Activated CD4-positive, alpha-beta T cell treated with anti-CD3 and anti-CD28 coated beads for 36 hours (primary cell): ENCODE measurements at places on chromosomes 6 and 20.
A peak's percentile ranks its signal among the peaks of the same experiment; 100 is the strongest.

DNA sequence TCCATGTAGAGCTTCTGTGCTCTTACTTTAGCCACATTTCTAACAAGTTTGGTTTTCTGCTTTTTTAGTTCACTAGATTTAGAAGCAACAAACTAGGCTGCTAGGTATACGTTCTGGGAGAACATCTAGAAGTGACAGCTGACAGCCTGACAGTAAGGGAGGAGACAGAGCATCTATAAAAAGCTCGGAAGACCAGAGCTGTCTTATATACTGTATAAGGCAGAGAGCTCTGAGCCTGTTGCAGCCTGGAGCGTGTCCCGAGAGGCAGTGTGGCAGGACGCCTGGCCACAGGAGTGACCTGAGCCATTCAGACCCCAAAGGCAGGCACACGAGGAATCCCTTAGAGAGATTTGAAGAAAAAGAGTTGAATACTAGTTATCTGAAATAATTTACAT, 24.6 kb downstream of the PPP1R14C start:
- DNase-seq = no peak

- DNase-seq = no peak
Observed at GRCh38 chr6:74731931-74732330, 473.9 kb downstream of the COL12A1 start.

DNA sequence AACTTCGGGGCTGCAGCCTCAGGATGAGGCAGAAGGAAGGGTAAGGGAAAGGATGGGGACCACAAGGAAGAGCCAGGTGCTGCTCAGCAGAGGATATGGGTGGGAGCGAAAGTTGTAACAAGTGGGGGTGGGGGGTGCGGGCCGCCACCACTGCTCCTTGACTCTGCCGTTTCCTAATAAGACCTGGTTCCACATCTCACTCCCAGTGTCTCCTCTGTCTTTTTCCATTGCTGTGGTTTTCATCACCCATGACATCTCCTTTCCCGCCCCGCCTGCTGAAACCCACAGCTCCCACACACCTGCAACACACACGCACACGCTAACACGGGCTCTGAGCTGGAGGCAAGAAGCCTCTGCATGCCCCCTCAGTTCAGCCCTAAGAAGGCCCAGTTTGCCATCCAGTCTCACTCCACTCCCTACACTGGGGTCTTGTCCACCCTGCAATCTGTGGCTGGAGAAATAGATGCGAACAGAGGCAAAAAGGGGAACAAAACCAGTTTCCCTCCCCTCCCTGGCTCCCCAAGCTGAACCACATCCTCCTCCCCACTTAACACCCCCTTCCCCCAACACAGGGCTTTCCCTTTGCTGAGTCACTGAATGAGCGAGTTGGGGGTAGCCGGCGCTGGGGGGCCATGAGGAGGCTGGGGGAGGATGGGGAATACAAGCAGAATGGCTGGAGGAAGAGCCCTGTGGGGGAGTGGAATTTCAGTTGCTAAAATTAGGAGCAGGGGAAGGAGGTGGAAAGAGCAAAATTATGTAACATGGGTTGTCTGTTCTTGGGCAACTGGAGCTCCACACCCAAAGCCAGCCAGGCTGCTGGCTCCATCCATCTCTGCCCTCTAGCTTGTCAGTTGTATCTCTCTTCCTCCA, 11.5 kb downstream of the NFKBIL1 start:
- peak; percentile 82 for DNase-seq

DNA sequence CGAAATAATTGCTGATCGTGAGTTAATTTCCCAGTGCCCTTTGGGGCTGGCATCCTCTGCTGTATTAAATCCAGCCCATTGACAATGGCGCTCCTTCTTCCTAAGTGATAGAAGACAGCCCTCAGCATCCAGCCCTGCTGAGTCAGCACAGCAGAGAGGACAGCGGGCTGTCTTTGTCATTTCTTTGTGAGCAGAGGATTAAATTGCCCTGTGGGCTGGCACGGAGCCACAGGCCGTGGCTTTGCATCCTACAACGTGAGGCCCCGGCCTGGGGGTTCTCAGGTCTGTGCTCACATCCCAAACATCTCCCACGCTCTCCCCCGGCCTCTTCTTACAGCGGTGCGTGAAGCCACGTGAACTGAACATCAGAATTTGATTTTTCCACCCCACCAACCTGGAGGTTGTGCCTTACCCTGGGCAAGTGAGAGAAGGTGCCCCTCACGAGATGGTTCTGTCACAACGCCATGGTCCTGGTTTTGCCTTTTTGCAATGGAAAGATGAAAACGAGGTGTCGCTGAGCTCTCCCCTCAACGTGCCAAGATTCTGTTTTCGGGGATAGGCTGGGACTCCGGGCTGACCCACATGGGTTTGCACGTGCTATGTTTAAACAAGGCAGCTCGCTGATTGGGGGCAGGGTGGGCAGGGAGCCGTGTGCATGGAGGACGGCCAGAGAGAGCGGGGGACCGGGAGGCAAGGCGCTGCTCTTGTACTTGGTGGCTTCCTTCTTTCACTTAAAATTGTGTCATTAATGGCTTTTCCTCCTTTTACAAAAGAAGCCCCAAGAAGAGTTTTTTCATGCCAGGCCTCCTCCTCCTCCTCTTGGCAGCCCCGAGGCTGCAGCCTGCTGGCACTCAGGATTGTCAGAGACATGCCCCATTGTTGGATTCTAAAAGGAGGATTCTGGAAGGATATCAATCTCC, 19.5 kb downstream of the CDH4 start:
- no peak for DNase-seq

DNA sequence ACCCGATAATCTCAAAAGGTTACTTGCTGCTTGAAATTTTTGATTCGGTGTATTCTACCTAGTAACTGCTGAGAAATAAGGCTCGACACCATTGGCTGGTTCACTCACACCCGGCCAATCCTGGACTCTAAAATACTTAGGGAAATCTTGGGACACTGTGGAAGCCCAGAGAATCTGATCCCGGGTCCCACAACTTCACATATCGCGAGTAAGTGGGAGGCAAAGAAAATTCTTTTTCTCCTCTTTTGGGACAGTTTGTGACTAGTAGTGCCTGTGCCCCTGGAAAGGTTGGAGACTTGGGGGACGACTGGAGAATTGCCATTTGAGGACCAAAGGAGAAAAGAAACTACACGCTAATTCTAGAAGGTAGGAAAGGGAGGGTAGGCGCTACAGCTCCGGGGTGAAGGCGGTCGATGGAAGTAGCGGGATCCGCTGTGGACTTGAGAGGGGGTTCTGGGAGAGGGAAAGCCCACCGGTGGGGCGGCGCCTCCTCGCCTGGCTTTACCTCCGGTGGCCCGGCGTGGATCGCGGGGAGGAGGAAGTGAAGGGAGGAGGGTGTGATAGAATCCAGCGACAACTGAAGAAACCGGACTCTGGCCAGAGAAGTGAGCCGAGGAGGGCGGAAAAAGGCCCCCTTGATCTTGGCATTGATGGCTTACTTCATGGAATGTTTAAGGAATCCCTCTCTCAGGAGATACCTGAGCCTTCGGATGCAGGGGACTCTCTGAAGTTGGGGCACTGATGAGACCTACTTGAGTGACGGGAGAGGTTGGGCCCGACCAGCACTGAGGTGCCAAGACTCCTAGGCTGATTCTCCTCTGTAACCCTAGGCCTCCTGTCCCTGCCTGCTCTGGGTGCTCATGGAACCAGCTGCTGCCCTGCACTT, 18.8 kb upstream of the BTN3A3 start:
- DNase-seq = peak; percentile 62

- DNase-seq = no peak
Observed at GRCh38 chr6:35385457-35386202, 43.3 kb downstream of the PPARD start.

GRCh38 chr20:49501917-49502316, 19.4 kb upstream of the KCNB1 start:
- no peak for DNase-seq

DNA sequence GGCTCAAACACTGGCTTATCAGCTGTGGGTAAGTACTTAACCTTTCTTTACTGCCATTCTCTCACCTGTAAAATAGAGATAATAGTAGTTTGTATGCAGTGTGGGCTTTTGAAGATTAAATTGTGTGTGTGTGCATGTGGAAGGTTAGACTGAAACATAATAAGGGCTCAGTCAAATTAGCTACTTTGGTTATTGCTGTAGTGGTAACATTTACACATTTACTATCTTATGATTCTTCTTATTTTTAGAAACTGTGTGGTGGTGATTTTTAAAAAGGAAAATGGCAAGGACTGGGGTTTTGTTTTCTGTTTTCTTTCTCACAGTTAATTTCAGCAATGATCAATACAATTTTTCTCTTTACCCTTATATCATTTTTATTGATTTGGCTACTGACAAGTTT, 206.9 kb downstream of the NKAIN2 start:
- no peak for DNase-seq

- no peak for DNase-seq
Observed at GRCh38 chr20:17430125-17430950, 100.8 kb downstream of the BFSP1 start.

- DNase-seq = no peak
Observed at GRCh38 chr20:40895182-40895581, 133.4 kb upstream of the TOP1 start.

GRCh38 chr20:23438661-23439060, 824 bp upstream of the CSTL1 start:
- no peak for DNase-seq

GRCh38 chr6:160276126-160276525, 17.5 kb upstream of the SLC22A2 start:
- no peak for DNase-seq

- no peak for DNase-seq
Observed at GRCh38 chr6:115194981-115195638, 852.3 kb upstream of the HS3ST5 start.

DNA sequence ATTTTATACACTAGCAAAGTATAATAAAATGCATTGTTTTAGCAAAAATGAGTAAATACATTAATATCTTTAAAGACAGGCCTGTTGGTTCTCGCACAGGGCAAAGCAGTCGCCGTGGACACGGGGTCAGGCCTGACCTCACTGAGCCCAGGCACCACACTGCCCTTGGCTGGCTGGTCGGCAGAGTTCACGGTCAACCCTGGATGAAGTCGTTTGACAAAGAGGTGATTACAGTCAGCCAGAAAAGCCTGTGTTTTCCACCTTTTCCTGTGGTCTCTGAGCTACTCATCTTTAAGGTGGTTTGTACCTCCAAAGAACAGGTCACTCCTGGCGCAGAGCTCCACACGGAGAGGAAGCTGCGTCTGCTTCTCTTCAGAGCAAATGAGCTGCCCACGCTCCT, 191.5 kb downstream of the DLL1 start:
- no peak for DNase-seq

- DNase-seq = no peak
Observed at GRCh38 chr6:12208673-12209072, 81.5 kb upstream of the EDN1 start.

DNA sequence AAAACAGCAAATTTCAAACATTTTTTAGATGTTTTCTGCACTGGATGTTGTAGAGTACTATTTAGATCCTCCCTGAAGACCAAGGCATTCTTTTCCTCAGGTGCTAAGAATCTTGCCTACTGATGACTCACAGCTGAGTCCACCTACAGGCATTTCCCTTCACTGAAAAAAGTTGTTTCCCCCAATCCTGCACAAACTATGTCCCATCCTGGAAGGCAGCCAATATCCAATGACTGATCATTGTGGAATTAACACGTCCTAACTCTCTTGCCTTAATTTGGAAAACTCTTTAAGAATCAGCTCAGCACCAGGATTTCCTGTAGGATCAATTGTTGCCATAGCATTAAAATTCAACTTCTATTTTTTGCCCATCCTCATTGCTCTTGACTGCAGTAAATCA, 268.4 kb upstream of the IRAK1BP1 start:
- no peak for DNase-seq

DNA sequence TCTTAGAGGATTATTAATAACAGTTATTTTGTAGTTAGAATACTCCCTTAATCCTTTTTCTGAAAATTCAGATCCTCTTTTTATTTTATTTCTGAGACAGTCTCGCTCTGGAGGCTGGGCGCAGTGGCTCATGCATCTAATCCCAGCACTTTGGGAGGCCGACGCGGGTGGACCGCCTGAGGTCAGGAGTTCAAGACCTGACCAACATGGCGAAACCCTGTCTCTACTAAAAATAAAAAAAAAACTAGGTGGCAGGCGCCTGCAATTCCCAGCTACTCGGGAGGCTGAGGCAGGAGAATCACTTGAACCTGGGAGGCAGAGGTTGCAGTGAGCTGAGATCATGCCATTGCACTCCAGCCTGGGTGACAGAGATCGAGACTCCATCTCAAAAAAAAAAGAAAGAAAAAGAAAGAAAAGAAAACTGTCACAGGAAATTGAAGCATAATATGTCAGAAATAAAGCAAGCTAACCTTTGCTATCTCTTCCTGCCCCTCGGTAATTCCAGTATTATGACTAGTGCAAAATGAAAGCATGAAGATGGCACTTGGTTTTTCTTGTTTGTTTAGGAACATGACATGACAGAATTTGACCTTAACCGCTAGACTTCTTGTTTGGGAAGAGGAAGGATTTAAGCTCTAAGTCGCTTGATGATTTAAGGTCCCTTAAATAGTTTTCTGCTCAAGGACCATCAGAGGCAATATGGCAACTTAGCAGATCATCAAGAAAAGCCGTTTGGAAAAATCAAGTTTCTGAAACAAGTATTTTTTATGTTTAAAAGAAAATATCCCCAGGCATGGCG, 1.8 kb upstream of the RBM39 start:
- peak; percentile 49 for DNase-seq

- no peak for DNase-seq
Observed at GRCh38 chr20:17615645-17616479, 46.0 kb downstream of the DSTN start.

GRCh38 chr6:48098923-48099322, 12.1 kb downstream of the PTCHD4 start:
- no peak for DNase-seq

GRCh38 chr6:54519161-54519560, 210.9 kb downstream of the TINAG start:
- DNase-seq = no peak

GRCh38 chr20:58645412-58645968, 5.6 kb upstream of the STX16 start:
- no peak for DNase-seq

GRCh38 chr20:47720636-47721427, 64.4 kb downstream of the SULF2 start:
- no peak for DNase-seq

GRCh38 chr6:29975561-29975907, 33.2 kb downstream of the HLA-A start:
- peak; percentile 20 for DNase-seq

DNA sequence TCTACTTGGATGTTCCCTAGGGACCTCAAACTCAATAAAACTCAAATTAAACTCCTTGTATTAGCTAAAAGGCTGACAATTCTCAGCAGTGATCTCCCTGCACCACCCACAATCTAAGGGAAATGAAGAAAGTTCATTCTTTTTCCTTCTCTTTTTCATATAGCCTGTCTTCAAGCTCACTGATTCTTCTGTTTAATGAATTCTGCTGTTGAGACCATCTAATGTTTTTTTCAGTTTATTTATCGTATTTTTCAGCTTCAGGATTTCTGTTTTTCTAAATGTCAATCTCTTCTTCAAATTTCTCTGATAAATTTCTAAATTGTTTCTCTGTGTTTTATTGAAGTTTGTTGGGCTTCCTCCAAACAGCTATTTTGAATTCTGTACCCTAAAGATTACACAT, 19.8 kb downstream of the CRISP2 start:
- DNase-seq = no peak

GRCh38 chr20:44188752-44189151, 1.8 kb upstream of the JPH2 start:
- DNase-seq = no peak
